Transverse colon (tissue), 4 donors: ENCODE measurements at places on chromosomes 6 and 20. TPM values are rescaled to one million over a fixed set of nuclear protein-coding genes. Genes with fewer than 3 reads are reported as not detected.

DNA sequence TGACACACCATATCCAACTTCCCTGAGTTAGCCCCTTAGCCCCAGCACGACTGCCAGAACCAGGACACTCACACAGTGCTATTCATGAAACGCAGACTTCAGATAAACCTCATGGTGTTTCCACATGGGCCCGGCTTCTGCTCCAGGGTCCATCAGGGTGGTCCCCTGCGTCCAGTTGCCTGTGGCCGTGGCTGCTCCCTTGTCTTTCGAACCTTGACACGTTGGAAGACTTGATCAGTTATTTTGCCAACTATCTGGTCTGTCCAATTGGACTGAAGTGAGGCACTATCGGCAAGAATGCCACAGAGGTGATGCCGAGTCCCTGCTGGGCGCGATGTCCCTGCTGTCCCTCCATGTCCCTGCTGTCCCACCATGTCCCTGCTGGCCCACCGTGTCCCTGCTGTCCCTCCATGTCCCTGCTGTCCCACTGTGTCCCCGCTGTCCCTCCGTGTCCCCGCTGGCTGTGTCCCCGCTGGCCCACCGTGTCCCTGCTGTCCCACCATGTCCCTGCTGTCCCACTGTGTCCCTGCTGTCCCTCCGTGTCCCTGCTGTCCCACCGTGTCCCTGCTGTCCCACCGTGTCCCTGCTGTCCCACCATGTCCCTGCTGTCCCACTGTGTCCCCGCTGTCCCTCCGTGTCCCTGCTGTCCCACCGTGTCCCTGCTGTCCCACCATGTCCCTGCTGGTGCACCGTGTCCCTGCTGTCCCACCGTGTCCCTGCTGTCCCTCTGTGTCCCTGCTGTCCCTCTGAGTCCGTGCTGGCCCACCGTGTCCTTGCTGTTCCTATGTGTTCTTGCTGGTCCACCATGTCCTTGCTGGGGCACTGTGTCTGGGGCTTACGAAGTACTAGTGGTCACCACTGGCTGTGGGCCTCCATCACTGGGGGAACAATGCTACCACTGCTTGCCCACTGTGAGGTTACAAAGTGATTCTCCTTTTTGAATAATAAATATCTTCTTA lies 251.4 kb downstream of the DLL1 start:
- no peak for DNase-seq

GRCh38 chr6:117167520-117168271 lies 97.7 kb upstream of the VGLL2 start:
- no peak for DNase-seq

DNA sequence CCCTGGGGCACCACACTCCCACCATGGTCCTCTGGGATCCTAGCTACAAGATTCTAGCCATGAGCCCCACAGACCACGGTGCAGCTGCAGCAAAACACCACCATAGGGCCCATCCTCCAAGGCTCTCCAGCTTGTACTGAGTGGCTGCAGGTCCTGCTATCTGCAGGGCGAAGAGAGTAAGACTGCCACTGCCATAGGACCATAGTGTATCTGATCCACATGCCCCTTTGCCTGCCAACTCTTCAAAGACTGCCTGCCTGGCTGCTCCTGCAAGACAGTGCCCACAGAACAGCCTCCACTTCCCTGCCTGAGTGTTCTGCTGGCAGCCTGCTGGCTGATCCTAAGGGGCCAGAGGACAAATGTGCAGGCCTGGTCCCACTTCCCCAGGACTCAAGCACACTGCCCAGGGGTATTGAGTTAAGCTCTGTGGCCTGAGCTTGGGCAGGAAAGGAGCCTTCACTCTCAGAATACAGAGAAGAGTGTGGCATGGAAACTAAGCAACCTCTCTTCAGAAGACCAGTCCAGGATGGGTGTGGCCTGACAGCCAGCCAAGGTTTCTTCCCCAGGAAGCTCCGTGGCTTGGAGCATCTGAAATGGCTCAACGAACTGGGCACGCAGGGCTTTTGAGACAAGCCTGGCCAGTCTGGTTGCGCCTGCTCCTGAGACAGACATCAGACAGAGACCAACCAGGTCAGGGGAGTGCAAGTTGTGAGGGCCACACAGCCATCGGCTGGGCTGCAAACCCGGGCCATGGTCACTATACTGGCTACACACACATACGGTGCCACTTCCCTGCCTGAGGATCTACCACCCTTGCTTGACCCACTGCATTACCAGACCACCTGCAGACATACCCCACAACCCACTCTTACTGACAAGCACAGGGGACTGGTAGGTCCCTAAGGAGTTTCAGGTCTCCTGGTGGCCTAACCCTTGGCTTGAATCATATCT lies 54.5 kb downstream of the RNGTT start:
- no peak for DNase-seq

DNA sequence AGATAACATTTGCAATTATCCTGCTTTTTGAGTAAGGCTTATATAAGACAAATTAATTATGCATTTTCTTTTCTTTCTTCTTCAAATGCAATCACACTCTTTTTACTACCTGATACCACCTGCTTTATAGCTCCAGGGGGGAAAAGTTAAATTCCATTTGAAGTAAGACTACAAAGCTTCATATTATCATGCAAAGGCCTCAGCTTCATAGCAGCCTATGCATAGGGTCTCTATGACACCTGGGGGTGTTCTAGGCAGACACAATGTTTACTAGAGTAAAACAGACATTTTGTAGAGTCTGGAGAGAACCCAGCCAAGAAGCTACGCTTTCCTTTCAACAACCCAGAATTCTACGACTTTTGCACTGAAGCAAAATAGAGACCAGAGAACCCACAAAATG lies 148.0 kb downstream of the MCHR2 start:
- DNase-seq, result no peak

Gene UBE3D
- 12.1 TPM for total RNA-seq

Gene TRAPPC3L
- not detected for total RNA-seq

Gene PPP1R3G
- total RNA-seq, result not detected

Gene HUS1B
- 3.7 TPM for total RNA-seq
